Stimulated activated CD4-positive, alpha-beta T cell treated with anti-CD3 and anti-CD28 coated beads, Interleukin-2, amount 100 ng/mL, for 24 hours (primary cell): ENCODE measurements at places on chromosomes 12 and 14.

- no peak for DNase-seq
These were observed 169.0 kb downstream of the PRIMA1 start for GRCh38 chr14:93619176-93619793.

- DNase-seq = peak; percentile 76
These were observed 120.1 kb upstream of the FZD10 start for GRCh38 chr12:130041983-130042812.

GRCh38 chr12:92784797-92785562 lies 82.2 kb downstream of the PLEKHG7 start:
- DNase-seq = no peak

GRCh38 chr12:2355198-2355597 lies 302.4 kb downstream of the CACNA1C start:
- no peak for DNase-seq

DNA sequence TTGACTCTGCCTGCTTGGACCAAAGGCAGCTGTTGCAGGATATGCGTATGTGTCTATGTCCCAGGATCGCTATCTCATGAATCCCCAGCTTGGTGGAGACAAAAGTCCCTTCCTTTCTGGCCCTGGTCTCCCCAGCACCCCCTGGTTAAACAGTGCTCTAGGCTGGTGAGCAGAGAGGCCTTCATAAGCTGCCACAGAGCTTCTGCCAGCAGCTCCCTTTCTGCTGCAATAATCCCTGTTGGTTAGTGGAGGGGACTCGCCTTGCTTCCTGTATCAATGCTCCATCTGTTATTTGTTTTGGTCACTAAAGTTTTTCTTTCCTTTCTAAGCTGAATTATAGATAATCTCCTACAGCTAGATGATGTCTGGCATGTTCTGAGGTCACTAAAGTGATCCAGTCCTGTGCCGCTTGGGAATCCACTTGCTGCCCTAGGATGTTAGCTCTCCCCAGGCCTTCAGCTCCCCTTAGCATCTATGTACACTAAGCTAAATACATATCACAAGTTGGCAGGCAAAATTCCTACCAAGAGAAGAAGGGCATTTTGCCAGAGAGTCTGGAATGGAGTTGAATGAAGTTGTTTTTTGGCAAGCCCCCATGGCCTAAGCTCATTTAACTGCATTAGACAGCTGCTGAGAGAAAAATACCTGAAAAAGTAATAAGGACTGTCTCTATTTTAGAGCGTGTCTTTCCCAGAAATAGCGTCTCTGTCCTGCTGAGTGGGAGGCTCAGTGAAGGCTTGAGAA lies 47.8 kb downstream of the RDH12 start:
- no peak for DNase-seq
